ENCODE measurements at places on chromosomes 7 and 10. TPM values are rescaled to one million over a fixed set of nuclear protein-coding genes. Genes with fewer than 3 reads are reported as not detected.

DNA sequence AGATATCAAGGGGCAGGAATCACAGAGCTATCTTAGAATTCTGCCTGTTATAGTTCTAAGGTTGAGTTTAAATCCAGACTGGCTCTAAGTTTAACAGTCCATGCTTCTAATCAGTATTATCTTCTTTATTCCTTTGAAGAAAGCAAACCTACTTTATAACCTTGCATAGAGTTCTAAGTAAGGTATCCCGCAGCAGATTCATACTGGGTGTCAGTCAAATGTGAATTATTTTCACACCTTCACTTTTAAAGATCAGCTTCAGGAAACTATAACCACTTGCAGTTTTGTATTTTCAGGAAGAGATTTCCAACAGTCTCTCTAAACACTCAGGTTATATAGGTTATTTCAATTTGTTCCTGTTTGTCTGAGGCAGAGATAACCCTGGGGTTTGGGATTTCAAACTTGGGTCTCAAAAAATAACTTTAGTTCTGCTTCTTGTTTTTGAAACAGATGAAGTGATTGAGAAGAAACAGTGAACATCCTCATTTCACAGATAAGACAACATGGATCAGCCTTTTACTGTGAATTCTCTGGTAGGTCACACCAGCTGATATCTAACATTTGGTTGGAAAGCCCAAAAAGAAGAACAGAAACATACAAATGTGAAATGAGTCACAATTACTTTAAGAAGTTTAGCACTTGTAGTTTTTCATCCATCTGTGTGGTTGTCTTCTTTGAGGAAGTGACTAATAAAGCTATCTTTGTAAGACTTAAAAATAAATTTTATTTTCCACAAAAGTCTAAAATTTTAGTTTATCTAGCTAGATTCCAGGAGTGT, 21.4 kb downstream of the STAMBPL1 start:
- DNase-seq = no peak

DNA sequence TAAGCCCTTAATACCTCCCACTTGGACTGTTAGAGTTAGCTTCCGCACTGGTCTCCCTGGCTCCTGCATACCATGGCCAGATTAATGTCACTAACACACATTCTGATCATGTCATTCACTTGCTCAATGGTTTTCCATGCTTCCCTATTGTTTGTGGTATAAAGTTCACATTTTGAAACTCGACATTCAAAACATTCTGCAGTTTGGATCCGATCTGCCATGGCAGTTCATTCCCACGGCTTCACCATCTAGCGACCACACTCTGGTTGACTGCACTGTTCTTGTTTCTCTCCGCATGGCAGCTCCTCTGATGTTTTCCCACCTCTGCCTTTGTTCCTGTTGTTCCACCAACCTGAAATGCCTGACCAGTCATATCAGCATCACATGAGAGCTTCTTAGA, 87.4 kb upstream of the WAC start:
- DNase-seq = no peak

DNA sequence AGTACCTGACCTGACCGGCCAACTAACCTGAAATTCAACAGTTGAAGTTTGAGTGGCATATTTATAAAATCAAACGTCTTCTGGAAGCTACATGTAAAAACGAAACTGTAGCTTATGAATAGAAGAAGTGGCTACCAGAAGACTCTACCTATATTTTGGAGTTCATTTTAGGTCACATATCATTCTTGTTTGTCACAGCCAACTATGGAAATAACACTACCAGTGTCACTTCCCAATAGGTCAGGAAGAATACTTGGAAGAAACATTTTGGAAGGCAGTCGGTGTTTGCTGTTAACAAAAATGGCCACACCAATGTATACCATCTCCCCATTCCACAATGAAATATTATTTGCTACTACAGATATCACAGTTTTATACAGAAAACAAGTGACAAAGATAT, 12.6 kb downstream of the TWIST1 start:
- DNase-seq = no peak

GRCh38 chr10:46232084-46232483, 54.7 kb upstream of the ANTXRL start:
- no peak for DNase-seq

DNA sequence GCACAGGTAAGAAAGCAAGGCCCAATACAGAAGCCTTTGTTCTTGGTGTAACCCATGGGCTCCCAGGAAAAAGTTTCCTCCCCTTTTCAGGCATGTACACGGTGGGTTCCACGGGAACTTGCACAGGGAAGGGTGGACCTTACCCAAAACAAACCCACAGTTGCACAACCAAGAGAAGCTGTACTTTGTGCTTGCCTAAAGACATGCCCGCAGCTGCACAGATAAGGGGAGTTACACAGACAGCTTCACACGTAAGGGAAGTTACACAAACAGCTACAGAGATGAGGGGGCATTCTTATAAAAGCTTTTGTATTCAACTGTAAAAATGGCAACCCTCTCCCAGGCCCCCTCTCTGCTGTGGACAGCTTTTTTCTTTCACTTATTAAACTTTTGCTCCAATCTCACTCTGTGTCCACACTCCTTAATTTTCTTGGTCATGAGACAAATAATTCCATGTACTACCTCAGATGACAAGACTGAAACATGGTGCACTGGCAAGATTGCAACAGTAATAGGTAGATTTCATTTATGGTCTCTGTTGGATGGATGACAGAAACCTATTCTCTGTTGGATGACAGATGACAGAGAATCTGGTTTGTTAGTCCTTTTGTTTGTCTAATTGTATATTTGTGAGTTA, 72.9 kb downstream of the ATE1 start:
- no peak for DNase-seq

DNA sequence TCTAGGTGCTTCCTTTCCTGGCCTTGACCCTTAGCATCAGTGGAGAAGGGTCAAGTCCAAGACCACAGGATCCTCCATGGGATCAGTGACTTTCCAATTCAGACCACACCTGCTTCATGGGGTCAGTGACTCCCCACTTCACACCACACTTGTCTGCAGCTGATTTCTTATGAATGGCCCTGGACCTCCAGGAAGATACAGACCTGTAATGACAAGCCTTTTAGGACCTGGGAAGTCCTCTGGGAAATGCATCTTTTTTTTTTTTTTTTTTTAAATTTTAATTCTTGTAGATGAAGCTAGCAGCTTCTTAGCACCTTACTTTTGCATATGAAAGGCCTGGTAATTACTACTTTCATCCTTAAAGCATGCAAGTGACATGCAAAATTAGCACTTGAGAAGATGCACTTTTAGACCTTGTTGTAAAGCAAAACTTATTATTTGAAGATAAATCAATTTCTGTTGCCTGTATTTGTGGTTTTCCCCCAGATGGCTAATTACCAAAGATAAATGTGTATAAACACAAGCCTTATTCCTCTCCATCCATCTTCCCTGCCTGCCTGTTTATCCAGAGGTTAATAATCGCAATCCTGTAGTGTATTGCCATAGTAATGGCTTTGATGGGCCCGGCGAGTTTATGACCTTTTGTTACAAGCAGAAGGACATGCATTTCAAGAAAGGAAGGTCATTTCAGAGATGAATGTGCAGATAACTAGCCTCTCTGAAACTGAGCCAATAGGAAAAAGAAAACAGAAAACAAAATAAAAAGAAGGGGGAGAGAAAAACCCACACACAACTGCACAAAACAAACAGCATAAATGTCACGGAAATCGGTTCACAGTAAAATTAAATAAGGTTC, 1018.7 kb downstream of the TYW1 start:
- DNase-seq = no peak

GRCh38 chr10:71831646-71832552, 19.2 kb downstream of the PSAP start:
- DNase-seq = no peak

DNA sequence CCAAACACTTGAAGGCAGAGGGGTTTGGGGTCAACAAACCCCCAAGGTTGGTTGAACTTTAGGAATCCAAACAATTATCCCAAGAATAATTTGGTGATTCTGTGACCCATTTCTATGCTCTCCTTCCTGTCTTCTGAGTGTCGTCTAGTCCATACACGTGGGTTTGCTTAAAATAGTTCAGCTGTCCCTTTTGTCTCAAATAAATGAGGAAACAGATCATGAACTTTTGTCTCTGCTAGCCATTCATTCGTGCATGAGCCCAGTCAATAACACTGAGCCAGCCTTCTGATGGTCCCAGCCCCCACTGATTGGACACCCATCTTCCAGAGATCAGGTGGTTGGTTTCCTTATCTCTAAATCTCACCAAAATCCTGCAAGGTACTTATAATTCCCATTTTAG, 255.4 kb downstream of the PRPF18 start:
- no peak for DNase-seq

- no peak for DNase-seq
These were observed 12.3 kb downstream of the GOLGA7B start for GRCh38 chr10:97861924-97862323.

- peak; percentile 43 for DNase-seq
These were observed 330.1 kb downstream of the PAXIP1 start for GRCh38 chr7:154672659-154673415.

DNA sequence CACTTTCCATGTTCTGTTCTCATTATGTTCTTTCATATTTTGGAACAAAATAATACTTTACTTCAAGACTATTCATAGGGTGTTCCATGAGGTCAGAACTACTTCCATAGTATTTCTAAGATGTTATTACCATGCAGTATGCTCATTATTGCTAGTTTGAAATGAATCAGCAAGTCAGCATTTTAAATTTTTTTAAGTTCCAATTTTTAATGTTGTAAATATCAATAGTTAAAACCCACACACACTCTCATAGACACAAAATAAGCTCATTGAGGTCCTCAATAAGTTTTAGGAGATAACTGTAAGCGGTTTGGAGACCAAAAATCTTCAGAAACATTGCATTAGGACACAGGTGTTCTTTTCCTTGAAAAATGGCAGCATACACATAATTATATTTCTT, 550.7 kb downstream of the AUTS2 start:
- DNase-seq = no peak

GRCh38 chr7:84946549-84946948, 240.3 kb downstream of the SEMA3D start:
- no peak for DNase-seq

DNA sequence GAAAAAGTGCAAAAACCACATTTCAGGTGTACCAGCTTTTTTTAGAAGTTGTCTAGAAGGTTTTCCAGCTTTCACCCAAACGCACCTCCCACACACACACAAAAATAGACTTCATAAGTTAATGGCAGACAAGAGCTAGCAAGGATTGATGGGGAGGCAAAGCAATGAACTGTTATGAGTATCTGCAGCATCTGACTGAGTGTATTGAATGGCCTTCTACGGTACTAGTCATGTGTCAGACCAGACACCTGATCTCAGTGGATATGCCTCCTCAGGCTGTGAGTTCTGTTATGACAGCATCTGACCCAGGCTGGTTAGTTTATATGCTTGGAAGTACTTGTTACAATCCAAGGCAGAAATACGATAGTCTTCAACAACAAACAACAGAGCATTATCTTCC, 406.1 kb upstream of the AUTS2 start:
- DNase-seq = no peak

DNA sequence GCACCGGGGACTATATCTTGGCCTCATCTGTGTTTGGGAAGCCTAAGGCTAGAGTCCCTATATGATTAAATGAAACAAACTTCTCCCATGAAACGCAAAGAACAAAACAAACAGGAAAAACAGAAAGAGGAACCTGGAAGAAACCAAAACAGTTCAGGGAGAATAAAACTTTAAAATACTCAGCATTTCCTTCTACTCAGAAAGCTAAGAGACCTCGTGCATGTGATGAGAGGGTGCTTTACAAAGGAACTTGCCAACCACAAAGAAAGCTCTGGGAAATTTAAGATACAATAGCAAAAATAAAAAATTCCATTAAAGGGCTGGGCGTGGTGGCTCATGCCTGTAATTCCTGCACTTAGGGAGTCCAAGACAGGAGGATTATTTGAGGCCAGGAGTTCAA, 6.9 kb downstream of the PILRA start:
- DNase-seq = no peak

GRCh38 chr7:132520591-132521280, 55.5 kb downstream of the PLXNA4 start:
- peak; percentile 20 for DNase-seq

DNA sequence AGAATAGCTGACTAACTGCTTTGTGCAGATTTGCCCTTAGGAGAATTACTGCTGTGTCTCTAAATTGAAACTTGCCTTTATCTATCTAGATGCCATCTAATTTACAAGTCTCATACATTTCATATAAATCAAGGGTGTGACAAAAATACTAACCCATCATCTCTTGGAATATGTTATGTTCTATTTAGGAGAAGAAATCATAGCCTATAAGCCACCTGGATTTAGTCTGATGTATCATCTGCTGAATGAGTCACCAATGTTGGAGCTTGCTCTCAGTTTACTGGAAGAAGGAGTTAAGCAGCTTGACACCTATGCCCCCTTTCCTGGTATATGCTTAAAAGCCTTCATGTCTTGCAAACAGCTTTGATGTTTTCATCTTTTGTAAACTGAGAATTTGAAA, 43.5 kb downstream of the NUP205 start:
- DNase-seq = no peak

GRCh38 chr10:17290226-17290625, 62.2 kb downstream of the VIM start:
- DNase-seq = peak; percentile 17

DNA sequence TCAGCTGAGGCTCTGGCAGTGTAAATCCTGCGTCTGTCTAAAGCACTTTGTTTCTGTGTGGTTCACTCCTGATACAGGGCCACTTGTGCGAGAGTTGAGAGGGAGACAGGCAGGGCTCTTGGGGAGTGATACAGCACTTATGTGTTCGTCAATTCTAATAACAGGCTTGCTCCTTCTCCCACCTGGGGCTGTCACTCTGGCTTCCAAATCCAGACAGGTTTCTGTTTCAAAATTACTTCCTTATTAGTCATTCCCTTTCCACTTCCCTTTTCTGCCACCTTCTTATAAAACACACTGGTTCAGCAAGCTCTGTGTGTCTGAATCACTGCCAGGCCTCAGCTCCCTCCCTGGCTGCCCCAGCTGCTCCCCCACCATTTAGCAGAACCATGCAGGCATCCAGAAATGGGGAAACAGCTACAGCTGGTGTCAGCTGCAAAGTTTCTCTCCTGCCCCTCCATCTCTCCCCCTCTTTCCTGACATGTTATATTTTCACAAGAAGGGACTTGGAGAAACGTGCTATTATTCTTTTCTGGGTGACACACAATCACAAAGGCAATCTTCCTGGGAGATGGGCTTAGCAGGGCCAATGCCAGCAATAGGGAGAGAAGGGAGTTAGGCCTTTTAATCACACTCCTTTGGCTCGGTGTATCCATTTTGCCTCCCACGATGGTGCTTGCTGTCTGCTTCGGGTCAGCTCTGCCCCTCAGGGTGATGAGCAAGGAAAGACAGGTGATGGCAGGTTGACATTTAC, 58.4 kb upstream of the ZNRF2 start:
- peak; percentile 96 for DNase-seq

The LIPF gene
- total RNA-seq = not detected

The CYP3A4 gene
- not detected for total RNA-seq

The LIPM gene
- not detected for total RNA-seq

The HTR5A gene
- total RNA-seq = not detected

All from tongue (tissue), 3 donors.